Myometrial cell (primary cell): ENCODE measurements at places on chromosomes 7 and 10. TPM values are rescaled to one million over a fixed set of nuclear protein-coding genes. Genes with fewer than 3 reads are reported as not detected.

Gene NUTM2A
- total RNA-seq, result not detected in 2 replicates

Gene DPCD
- total RNA-seq, result 85.2 and 98.0 TPM in 2 replicates

Gene CALN1
- total RNA-seq, result not detected in 2 replicates

Gene AKR1E2
- 2.0 and 6.4 TPM in 2 replicates for total RNA-seq

Gene FGL2
- not detected in 2 replicates for total RNA-seq

Gene INHBA
- total RNA-seq, result 0.53 and 1.2 TPM in 2 replicates

Gene NPY
- total RNA-seq, result not detected in 2 replicates

Gene GNGT1
- total RNA-seq, result not detected in 2 replicates

Gene CYP2E1
- 0.18 TPM in 1 of 2 replicates, not detected in the other for total RNA-seq

Gene EGR2
- total RNA-seq, result not detected in 2 replicates

Gene ADAM8
- 5.0 and 22.2 TPM in 2 replicates for total RNA-seq

Gene COL28A1
- under 0.01 and 0.35 TPM in 2 replicates for total RNA-seq

Gene SFR1
- 11.0 and 12.1 TPM in 2 replicates for total RNA-seq

Gene PDZD7
- total RNA-seq, result 1.4 and 2.6 TPM in 2 replicates

Gene TDRD1
- total RNA-seq, result 0.35 TPM in 1 of 2 replicates, not detected in the other

Gene MYH16
- total RNA-seq, result not detected in 2 replicates

Gene NKX1-2
- not detected in 2 replicates for total RNA-seq

Gene OR2A42
- not detected in 2 replicates for total RNA-seq

Gene TMEM176A
- 0.53 and 1.2 TPM in 2 replicates for total RNA-seq

Gene PSPH
- 134 and 148 TPM in 2 replicates for total RNA-seq

Gene TAS2R41
- total RNA-seq, result not detected in 2 replicates

Gene CDK14
- 35.3 and 36.6 TPM in 2 replicates for total RNA-seq

Gene KIAA1549
- total RNA-seq, result 1.2 and 1.4 TPM in 2 replicates

Gene TWIST1
- 19.1 and 27.1 TPM in 2 replicates for total RNA-seq

Gene ASCC1
- total RNA-seq, result 26.8 and 37.4 TPM in 2 replicates

Gene STK32C
- total RNA-seq, result 4.6 and 9.0 TPM in 2 replicates

Gene EPHA1
- total RNA-seq, result not detected in 2 replicates

Gene SYPL1
- 50.7 and 70.4 TPM in 2 replicates for total RNA-seq

Gene DYNC1I1
- 0.71 and 0.86 TPM in 2 replicates for total RNA-seq

Gene NPC1L1
- total RNA-seq, result not detected in 2 replicates

Gene GRID2IP
- total RNA-seq, result not detected in 2 replicates

Gene XRCC2
- 2.3 and 2.8 TPM in 2 replicates for total RNA-seq

Gene C7orf57
- 0.18 TPM in 1 of 2 replicates, not detected in the other for total RNA-seq

Gene C10orf53
- not detected in 2 replicates for total RNA-seq

Gene OR9A2
- not detected in 2 replicates for total RNA-seq

Gene SDK1
- 0.89 and 2.0 TPM in 2 replicates for total RNA-seq

Gene CD36
- total RNA-seq, result 0.71 TPM in 1 of 2 replicates, not detected in the other

Gene COL17A1
- not detected in 2 replicates for total RNA-seq

Gene UBN2
- 1.2 and 2.5 TPM in 2 replicates for total RNA-seq

Gene FKBP6
- total RNA-seq, result not detected in 2 replicates
